ENCODE measurements at places on chromosomes 16 and 17. TPM values are rescaled to one million over a fixed set of nuclear protein-coding genes. Genes with fewer than 3 reads are reported as not detected.

Gene NACA2
- total RNA-seq = not detected

Gene PRM3
- total RNA-seq = not detected

Gene CLEC18A
- 0.19 TPM for total RNA-seq

Gene PRSS36
- total RNA-seq = 0.31 TPM

Gene HS3ST3A1
- not detected for total RNA-seq

Gene SLC2A4
- total RNA-seq = 0.34 TPM

Gene CHMP1A
- 80.8 TPM for total RNA-seq

Gene ARHGDIG
- total RNA-seq = not detected

Gene MT1M
- total RNA-seq = not detected

Gene SIRT7
- 37.1 TPM for total RNA-seq

Gene KRT10
- 44.6 TPM for total RNA-seq

Gene DHX58
- 7.6 TPM for total RNA-seq
